ENCODE measurements at places on chromosomes 6 and 20.

- DNase-seq, result no peak
Observed at GRCh38 chr20:36493801-36494114, 47.6 kb upstream of the MYL9 start.

DNA sequence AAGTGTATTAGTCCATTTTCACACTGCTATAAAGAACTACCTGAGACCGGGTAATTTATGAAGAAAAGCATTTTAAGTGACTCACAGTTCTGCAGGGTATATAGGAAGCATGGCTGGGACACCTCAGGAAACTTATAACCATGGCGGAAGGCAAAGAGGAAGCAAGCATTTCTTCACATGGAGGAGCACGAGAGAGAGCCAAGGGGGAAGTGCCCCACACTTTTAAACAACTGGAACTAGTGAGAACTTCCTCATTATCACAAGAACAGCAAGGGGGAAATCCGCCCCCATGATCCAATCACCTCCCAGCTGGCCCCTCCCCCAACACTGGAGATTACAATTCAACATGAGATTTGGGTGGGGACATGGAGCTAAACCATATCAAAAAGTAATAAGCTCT, 28.3 kb upstream of the B3GAT2 start:
- DNase-seq, result no peak

DNA sequence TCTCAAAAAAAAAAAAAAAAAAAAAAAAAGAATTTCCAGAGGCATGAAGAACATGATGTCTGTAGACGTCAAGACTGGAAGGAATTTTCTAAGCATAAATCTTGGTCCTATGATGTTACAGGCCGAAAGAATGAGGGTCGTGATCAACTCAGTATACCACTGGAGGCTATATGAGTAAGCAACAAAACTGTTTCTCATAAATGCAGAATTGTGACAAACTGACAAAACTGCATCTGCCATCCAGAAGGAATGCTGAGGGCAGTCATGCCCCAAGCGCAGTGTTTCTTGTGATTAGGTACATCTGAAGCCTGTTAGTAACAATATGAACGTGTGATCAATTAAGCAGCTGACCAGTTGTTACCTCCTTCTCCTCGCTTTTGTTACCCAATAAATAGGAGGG, 43.5 kb upstream of the ADGRG6 start:
- no peak for DNase-seq

DNA sequence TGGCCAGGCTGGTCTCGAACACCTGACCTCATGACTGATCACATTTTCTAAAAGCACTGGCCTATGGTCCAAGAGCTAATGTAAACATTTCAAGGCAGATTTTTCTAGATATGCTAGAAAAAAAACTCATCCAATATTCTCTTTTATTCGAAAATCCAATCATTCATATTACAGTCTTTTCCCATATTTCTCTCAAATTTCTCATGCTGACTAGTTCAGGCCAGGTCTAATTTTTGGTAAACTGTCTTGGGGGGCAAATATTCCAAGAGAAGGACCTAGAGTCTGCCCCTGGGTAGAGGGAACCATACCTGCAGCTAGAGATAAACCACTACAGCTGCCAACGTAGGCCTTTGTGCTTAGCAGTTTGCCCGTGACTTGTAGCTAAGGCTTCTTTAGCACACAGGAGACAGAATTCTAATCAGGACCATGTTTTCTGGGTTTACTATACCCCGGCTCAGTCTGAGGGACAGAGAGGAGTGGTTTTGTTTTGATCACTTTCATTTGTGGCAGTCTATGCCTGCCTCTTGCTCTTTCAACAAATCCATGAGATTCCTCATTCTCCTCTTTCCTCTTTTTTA, 71.8 kb upstream of the CITED2 start:
- no peak for DNase-seq

GRCh38 chr6:91149246-91149955, 562.5 kb upstream of the MAP3K7 start:
- no peak for DNase-seq
